ENCODE measurements at places on chromosomes 16 and 17.

GRCh38 chr17:29958947-29959657 is 17.7 kb downstream of the EFCAB5 start:
- DNase-seq, result no peak

GRCh38 chr16:629833-630248 is 944 bp upstream of the WFIKKN1 start:
- DNase-seq, result no peak

- no peak for DNase-seq
Observed at GRCh38 chr17:6526362-6527152, 29.8 kb downstream of the PITPNM3 start.

DNA sequence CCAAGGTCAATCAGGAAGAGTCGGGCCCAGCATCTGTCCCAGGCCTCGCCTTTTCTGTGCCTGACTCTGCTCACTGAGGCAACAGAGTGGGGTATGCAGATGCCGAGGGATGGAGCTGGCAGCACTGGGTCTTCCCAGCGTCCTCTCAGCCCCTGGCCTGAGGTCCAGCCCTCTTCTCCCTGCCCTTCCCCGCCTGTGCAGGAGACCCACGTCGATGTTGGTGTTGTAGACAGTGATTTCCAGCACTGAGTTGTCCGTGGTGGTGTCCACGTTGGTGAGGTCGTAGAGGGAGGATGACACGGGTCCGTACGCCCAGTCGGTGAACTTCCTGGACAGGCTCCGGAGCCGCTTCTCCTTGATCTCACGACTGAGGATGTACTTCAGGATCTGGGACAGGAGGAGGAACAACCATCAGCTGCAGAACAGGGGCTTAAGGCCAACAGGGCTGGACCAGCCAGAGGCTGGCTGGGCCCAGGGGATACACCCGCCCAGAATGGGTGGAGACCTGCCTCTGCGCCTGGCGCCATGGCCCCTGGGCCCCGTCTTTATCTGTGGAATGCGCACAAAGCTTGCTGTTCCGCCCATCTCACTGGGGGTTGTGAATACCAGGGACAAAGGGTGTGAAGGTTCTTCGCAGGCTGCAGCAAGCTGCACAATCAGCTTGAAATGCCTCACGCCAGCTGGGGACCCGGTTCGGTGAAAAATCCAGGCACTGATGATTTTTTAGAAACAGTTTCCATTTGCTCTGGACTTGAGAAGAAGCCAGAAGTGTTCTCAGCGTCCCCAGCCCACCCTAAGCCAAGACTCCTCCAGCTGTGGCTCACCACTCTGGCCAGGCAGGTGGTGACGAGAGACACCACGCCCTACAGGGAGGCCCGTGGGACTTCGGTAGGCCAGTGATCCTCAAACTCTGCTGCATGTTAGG is 27.5 kb downstream of the TRPV3 start:
- no peak for DNase-seq

DNA sequence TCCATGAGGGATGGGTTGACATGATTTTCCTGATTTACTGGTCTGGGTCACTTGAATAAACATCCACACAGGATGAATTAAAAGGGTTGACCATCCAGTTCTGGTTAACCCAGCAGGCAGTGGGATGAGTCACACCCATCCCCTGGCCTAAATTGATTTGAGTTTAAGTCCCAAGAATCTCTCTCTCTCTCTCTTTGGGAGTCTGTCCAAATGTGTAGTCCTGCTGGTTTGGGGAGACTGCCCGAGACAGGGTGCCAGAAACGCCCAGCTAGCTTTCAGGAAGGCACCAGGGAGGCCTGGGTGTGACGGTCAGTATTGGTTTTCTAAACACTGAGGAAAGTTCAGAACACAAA is 38.8 kb downstream of the SCPEP1 start:
- DNase-seq, result no peak

GRCh38 chr16:47643323-47644000 is 182.3 kb downstream of the PHKB start:
- no peak for DNase-seq

DNA sequence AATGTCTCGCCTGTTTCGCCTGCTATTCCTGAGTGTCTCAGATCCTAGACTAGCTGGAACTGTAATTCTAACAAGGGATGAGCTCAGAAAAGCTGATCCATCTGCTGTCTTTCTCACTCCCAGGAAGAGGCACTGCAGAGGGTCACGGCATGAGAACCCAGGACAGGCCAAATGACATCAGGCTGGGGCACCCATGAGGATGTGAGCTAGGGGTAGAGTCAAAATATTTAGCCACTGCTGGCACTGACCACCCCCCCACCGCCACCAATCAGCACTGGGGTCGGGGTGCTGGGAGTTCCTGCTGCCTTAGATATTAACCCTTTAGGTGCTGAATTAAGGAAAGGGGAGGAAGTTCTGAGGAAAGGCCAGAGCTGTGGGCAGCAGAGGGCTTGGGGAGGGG is 112.4 kb downstream of the IRX3 start:
- DNase-seq, result no peak

DNA sequence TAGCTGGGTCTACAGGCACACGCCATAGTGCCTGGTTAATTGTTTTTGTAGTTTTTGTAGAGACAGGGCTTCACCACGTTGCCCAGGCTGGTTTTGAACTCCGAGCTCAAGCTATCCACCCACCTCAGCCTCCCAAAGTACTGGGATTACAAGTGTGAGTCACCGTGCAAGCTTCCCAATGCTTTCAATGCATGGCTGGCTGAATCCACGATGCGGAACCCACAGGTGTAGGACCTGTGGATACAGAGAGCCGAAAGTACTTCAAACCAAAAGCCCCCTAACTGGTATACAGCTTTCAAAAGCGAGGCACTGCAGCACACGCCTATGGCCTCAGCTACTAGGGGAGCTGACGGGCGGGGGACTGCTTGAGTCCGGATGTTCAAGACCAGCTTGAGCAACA is 44.8 kb downstream of the METTL16 start:
- peak; percentile 17 for DNase-seq

DNA sequence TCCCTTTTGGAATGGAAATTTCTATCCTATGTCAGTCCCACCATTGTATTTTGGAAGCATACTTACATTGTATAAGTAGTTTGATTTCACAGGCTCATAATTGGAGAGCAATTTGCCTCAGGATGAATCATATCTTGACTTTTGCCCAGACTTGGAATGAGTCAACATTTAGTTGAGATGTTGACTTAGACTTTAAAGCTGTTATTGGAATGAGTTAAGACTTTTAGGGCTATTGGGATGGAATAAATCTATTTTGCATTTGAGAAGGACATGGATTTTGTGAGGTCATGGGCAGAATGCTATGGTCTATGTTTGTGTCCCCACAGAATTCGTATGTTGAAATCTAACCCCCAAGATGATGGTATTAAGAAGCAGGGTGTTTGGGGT is 12.2 kb upstream of the ZNF594 start:
- DNase-seq, result no peak

GRCh38 chr16:76665571-76666275 is 388.5 kb downstream of the CNTNAP4 start:
- no peak for DNase-seq

- DNase-seq, result no peak
Observed at GRCh38 chr17:57135789-57136291, 50.8 kb downstream of the AKAP1 start.

DNA sequence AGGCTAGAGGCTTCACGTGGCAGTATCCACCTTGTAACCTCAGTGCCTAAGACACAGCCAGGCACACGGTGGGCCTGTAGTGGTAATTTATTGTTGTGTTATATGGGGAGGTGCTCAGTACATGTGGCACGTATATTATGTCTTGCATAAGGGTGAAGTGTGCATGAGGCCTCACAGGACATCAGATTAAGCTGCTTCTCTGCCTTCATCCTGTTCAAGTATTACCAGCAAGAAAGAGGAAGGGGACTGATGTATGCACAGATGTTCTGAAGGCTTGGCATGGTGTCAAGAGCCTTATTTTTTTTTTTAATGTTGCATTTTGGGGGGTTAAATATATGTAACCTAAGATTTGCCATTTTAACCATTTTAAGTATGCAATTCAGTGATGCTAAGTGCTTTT is 71.6 kb downstream of the ABCC1 start:
- no peak for DNase-seq

GRCh38 chr17:60864708-60865005 is 187.0 kb downstream of the BCAS3 start:
- no peak for DNase-seq

DNA sequence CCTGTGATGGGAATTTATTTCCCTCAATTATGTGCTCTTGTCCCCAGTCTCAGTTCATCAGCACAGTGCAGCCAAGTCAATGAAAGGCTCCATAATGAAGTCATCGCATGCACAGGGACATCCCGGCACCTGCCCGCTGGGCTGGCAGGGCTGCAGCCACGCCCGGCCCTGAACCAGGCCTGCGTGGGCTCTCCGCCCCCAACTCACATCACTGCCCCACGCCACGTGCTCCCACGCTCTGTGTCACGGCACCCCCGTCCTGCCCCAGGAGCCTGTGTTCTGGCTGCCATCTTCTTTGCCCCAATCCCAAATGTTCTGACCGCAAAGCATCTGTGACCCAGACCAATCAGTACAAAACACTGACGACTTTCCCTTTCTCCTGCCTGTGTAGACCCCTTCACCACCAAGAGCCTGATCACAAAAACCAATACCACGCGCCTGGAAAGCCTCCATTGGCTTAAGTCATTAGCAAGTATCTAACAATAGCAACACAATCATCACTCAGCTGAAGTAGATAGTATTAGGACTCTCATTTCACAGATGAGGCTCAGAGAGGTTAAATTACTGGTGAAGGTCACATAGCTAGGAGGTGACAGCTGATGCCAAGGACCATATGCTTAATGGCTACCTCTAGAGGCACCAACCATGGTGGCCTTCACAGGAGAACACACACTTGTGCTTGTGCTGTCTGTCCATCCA is 202.5 kb downstream of the ZFHX3 start:
- DNase-seq, result no peak

DNA sequence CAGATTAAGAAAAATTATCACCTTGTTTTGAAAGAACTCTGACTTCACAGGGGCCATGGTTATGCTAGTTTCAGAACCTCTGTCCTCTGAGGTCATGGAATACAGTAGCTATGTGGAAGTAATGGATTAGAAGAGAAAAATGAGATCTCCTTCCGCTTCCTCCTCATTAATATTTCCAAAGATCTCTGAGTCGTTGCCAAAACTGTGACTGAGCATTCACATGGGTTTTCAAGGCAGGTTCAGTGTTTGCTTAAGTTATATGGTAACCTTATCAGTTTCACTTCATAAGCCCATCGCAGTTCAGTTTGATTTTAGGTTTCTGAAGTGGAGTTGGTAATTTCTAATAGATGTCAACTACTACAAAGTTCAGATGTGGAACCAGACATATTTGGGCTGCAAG is 321.2 kb upstream of the SOX9 start:
- no peak for DNase-seq

GRCh38 chr17:68532826-68533225 is 20.6 kb downstream of the PRKAR1A start:
- no peak for DNase-seq

- peak; percentile 47 for DNase-seq
Observed at GRCh38 chr16:77599793-77600415, 122.4 kb upstream of the NUDT7 start.

GRCh38 chr17:34252444-34253138 is 2.5 kb upstream of the CCL2 start:
- peak; percentile 94 for DNase-seq

- DNase-seq, result no peak
Observed at GRCh38 chr16:85936816-85937215, 37.9 kb downstream of the IRF8 start.

All from kidney glomerular epithelial cell (primary cell).